ENCODE measurements at places on chromosomes 7 and 10.

GRCh38 chr7:28003408-28003807 is 177.2 kb downstream of the JAZF1 start:
- no peak for DNase-seq

GRCh38 chr10:124329362-124329761 is 89.4 kb downstream of the OAT start:
- DNase-seq: no peak

GRCh38 chr10:100148353-100149211 is 37.2 kb downstream of the ERLIN1 start:
- DNase-seq: no peak

- DNase-seq: no peak
Observed at GRCh38 chr7:26507108-26507987, 215.7 kb downstream of the SNX10 start.
